ENCODE measurements at places on chromosomes 3 and 15.

- no peak for DNase-seq
Observed at GRCh38 chr3:184748219-184749135, 36.6 kb upstream of the MAGEF1 start.

- DNase-seq, result no peak
Observed at GRCh38 chr15:36024031-36024688, 478.2 kb upstream of the DPH6 start.

- DNase-seq, result no peak
Observed at GRCh38 chr3:71339049-71339448, 244.5 kb downstream of the FOXP1 start.

DNA sequence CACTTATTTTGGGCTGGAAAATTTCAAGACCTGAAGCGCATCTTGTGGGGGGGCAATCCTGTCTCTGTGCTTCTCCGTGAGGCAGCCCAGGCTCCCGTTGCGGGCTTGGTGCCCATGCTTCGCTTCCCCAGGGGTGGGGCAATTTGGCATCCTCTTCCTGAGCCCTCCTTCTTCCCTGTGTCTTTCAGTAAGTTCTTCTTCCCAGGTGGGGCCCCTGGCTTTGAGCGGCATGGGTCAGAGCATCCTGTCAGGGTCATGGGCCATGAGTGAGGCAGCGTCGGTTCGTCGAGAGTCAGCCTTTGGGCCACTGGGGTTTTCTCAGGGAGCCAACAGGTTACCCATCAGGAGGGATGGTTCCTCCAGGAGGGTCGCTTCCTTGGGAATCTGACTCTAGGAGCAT is 200.7 kb downstream of the UBE3A start:
- DNase-seq, result no peak

DNA sequence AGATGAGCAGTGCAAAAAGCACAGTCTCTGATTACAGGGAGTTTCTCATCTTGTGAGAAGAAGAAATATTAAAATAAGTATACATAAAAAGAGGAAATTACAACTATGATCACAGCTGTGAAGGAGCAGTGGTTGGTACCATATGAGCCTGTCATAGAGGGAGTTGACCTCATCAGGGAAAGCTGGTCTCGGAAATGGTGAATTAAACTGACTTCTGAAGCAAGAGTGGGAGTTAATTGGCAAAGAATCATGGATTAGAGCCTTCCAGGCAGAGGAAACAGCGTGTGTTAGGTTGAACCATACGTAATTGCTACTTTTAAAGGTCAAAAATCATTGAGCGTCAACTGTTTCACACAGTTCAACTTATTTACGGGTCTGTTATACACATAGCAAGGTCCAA is 539.1 kb downstream of the EDEM1 start:
- DNase-seq, result no peak

Measured in NCI-H1092 (cell line).